ENCODE measurements at places on chromosomes 3 and 15.
A peak's percentile ranks its signal among the peaks of the same experiment; 100 is the strongest.

- DNase-seq = no peak
These were observed 406.5 kb upstream of the THBS1 start for GRCh38 chr15:39174332-39174731.

- no peak for DNase-seq
These were observed 85.9 kb upstream of the PRR23C start for GRCh38 chr3:139130390-139131140.

GRCh38 chr3:161333696-161334095, 37.6 kb downstream of the SPTSSB start:
- DNase-seq = no peak

DNA sequence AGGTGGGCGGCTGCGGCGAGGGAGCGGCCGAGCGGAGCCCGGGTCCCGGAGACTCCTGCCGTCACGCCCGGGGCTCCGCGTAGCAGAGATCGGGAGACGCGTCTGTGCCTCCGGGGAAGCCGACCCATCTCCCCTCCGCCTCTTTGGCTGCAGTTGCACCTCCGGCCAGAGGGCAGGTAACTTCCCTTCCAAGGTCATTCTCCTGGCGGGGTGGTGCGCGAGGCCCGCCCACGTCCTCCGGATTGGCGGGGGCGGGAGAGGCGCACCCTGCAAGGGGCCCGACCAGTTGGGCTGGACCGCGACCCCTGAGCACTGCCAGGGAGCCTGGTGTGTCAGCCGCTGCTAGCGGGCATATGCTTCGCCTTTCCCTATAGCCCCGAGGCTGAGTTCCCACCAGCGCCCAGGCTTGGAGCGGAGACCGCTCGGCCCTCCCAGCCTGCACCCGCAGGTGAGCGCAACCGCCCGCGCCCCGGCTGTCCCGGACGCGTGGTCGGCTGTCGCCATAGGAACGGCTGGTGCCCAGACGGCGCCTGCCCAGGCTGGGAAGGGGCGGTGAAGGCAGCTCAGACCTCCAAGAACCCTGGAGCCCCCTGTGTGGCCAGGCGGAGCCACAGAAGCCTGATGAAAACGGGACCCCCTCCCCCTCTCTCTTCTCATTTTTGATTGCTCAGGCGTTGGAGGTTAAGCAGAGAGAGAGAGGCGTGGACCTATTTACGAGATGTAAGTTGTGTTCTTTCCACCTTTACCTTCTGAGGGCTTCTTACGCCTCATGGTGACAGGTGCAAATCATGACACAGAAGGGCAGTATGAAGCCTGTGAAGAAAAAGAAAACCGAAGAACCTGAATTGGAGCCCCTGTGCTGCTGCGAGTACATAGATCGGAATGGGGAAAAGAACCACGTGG, 453 bp downstream of the ZDHHC23 start:
- DNase-seq = no peak

GRCh38 chr3:58022490-58022889, 14.3 kb downstream of the FLNB start:
- DNase-seq = no peak

- DNase-seq = no peak
These were observed 81.8 kb upstream of the NANOGP8 start for GRCh38 chr15:35166730-35167359.

DNA sequence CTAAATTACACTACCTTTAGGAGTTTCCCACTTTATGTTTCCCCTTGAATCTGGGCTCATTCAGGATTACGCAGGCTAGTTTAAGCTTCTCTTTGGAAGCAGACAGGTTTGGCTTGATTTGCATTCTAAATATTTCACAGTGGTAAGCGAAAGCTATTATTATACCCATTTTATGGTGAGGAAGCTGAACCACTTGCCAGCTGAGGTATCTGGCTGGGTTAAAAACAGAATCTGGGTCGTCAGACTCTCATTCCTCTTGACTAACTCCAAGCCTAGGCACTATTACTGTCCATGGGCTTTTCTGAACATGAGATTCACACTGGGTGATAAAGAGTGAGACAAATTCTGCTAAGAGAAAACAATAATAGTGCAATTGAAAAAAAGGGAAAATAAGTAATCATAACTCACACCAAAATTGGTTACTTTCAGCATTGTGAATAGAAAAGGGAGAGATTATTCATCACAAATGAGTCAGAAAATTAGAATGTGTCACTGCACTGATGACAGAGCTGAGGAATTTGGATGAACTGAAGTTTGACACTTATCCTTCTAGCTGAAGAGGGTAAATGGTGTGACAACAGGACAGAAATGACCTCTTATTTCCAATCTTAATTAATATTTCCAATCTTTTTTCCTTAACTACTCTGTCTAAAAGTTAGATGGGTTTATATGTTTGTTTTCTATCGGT, 211.3 kb downstream of the TIGIT start:
- DNase-seq = no peak

GRCh38 chr15:70056091-70056680, 41.5 kb downstream of the TLE3 start:
- peak; percentile 13 for DNase-seq

GRCh38 chr3:122097141-122097540, 42.0 kb downstream of the CD86 start:
- no peak for DNase-seq

DNA sequence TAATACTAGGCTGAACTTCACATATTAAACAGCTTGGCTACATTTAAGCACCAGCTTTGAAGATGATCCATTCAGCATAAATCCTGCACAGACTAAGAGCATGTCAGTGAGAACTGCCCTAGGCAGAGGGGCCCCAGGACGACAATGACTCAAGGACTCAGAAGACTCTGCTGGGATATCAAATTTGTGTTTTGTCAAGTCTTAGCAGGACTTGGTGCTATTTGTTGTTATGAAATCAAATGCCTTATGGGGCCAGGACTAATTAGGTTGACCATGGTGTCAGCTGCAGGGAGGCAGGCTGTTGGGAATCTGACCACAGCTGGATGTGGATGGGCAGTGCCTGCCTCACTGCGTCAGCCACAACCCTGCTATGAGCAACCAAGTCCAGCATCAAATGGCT, 91.8 kb downstream of the RYR3 start:
- no peak for DNase-seq

DNA sequence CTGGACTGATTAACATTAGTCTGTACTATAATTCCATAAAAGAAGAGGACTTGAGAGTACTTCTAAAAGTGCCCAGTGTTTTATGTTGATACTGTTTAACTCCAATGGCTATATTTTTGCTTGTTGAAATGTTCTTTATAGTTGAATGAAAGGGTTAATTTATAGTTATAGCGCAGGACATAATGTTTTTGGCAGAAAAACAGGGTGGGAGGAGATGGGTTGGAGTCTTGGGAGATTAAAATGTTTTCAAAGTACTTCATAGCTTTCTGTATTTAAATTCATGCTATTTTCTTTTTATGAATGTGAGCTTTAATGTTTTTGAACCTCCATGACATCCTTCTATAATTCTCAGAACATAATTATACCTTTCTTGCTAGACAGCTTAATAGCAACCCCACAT, 108.2 kb downstream of the CNTN3 start:
- DNase-seq = no peak

DNA sequence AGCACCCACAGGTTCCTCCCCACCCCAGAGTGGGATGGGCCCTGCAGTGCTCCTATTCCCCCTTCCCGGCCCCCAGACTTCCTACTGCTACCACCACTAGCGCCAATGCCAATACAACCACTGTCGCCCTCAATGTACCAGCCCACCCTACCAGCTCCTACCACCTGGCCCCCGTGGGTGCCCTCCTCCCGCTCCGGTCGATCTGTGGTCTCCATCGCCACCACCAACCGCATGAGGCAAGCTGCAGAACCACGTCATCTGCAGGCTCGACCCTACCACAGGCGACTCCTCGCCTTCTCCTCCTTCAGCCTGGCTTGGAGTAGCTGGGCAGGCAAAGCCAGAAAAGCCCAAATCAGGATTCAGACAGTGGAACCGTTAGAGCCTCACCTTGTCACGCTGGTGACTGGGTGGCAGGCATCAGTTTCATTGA, 179.3 kb downstream of the POTEB3 start:
- DNase-seq = no peak

DNA sequence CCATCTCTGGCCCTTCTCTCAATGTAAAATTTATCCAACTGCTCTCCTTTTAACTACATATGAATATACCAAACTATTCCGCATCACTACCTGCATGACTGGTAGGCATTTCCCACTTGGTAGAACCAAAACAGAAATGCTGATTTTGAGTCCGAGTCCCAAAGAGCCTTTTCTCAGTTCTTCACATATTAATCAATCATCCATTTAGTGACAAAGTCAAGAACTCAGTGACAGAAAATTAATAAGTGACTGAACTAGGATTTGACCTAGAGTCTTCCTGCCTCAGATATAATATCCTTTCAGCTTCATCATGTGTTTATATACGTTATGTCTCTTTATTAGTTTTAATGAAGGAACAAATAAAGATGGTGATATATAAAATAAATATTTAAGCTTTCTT, 700.6 kb upstream of the GOLIM4 start:
- DNase-seq = no peak

- no peak for DNase-seq
These were observed 360.9 kb upstream of the CBLB start for GRCh38 chr3:106229495-106230278.

GRCh38 chr3:51798411-51798963, 19.4 kb upstream of the IQCF6 start:
- DNase-seq = no peak

GRCh38 chr3:157542711-157543500, 39.7 kb upstream of the VEPH1 start:
- DNase-seq = no peak

DNA sequence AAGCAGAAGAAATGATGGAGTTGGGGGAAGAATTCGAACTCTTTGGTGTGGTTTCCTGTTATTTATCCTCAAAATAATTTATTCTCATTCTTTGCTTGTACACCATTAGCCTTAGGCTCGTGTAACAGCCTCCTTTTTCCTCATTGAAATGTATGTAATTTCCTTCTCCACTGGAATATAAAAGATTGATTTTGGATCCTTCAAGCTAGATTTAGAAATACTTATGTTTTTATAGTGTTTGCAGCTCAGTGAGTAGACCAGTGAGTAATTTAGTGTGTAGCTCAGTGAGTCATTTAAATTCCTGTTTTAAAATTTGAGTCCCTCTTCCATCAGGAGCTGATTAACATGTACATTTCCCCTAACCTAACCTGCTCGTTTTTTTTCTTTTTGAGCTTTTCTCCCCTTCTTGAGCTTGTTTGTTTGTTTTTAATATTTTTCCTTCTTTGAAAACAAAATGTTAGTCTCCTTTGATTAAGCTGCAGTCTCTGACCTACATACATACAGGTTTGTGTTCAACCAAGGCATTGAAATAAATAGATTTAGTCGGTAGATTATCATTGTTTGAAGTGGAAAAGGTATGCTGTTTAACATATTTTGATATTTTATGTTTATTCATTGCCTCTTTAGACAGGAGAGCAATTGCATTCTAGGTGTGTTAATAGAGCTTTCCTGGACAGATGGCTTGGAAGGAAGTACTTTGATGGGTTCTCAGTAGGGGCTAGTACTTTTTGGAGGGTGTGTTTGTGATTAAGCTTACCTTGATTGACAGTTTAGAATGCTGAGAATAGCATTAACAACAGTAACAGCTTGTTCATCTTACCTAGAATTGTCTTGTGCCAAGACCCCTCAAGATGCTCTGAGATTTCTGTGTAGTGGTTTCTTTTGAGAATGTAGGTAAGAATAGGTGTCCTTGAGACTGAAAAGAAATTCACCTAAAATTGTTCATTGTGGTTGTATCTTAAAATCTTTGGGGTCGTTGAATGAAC, 5.9 kb downstream of the USP3 start:
- no peak for DNase-seq

DNA sequence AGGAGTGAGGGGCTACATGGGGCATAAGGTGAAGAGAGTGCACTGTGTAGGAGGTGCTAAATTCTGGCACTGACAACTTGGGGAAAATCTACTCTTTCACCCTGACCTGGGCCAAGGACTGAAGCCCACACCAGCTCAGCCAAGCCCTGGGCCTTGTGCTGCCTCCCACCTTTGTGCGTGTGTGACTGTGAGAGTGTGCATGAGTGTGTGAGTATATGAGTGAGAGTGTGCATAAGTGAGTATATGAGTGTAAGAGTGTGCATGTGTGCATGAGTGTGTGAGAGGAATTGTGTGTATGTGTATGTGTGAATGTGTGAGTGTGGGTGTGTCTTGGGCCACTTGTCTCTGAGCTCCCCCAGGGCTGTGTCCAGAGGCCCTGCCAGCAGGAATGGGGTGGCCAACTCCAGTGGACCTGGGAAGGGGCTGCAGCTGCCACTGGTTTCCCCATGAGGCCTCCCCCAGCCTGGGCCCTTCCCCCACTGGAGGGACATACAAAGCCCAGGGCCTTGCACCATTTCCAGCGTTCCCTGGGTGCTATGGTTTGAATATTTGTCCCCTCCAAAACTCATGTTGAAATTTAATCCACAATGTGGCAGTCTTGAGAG, 15.2 kb downstream of the C3orf22 start:
- DNase-seq = no peak

GRCh38 chr15:45616901-45617323, 17.9 kb upstream of the SQOR start:
- DNase-seq = no peak

DNA sequence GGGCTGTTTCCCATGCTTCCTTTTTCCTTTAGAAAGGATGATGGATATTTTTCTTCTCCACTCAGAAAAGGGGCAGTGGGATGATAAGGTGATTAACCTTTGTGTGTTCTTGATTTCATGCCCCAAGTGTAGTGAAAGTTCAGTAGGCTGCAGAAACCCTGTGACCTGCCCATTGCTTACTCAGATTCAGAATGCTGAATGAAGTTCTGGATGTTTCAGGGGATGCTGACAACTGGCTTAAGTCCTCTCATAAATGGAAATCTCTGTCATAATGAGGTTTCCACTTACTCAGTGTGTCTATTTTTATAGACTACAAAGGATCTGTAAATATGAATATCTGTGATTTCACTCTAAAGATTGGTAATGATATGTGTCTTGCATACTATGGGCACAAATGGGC, 471.3 kb upstream of the TPRG1 start:
- DNase-seq = no peak

DNA sequence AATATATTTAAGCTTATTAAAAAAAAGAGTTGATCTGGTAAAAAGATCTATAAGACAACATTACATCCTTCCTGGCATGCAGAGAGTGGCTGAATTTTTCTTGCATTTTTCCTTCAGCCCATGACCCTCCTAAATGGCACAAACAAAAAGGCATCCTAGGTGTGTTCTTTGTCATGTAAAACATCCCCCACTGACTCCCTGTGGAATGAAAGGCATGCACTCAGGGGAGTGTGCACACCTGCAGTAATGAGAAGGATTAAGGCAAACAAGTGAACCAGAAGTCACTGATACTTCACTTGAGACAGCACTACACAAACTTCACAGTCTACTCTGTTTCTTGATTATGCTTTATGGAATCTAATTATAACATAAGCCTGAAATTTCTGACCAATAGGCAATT, 195.0 kb downstream of the RBMS3 start:
- DNase-seq = no peak

- DNase-seq = no peak
These were observed 276.3 kb downstream of the ERC2 start for GRCh38 chr3:56192001-56192400.

- no peak for DNase-seq
These were observed 169.4 kb downstream of the ALDH1A2 start for GRCh38 chr15:57896114-57896513.

- DNase-seq = no peak
These were observed 636 bp upstream of the EIF1B start for GRCh38 chr3:40308725-40309417.
